Hindlimb muscle (tissue), 1 donor: ENCODE measurements at places on chromosomes 13 and 19.
A peak's percentile ranks its signal among the peaks of the same experiment; 100 is the strongest.

- DNase-seq, result no peak
These were observed 30.2 kb downstream of the ITM2B start for GRCh38 chr13:48263196-48263595.

DNA sequence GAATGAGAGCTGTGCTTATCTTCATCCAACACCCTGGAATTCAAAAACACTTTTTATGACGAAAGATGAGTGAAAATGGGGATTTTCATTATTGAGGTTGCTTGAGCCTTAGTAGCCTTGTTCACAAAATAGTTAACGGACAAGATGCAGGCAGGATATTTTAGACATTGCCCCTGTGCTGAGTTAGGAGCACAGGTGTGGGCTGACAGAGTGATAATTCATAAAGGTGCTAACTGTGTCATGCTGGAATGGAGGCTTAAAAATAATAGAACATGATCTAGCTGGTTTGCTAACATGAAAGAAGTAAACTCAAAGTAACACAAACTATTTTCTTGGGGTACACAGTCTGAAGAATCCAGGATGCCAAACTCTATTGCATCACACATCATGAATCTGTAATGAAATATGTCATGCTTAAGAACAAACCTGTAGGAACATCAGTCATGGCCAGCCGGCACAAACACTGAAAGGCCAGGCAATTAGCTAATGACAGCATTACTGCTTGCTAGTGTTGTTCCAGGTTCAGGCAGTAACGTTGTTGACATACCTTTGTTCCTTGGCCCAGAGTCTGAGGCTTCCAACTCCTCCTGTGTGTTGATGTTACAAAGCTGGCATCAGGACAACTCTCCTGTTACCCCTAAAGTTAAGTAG is 55.3 kb downstream of the FRY start:
- no peak for DNase-seq

GRCh38 chr19:4316956-4317355 is 12.6 kb downstream of the FSD1 start:
- DNase-seq, result no peak

GRCh38 chr19:10670182-10670581 is 16.0 kb downstream of the ILF3 start:
- no peak for DNase-seq

GRCh38 chr13:85520445-85520844 is 278.8 kb downstream of the SLITRK6 start:
- peak; percentile 63 for DNase-seq

DNA sequence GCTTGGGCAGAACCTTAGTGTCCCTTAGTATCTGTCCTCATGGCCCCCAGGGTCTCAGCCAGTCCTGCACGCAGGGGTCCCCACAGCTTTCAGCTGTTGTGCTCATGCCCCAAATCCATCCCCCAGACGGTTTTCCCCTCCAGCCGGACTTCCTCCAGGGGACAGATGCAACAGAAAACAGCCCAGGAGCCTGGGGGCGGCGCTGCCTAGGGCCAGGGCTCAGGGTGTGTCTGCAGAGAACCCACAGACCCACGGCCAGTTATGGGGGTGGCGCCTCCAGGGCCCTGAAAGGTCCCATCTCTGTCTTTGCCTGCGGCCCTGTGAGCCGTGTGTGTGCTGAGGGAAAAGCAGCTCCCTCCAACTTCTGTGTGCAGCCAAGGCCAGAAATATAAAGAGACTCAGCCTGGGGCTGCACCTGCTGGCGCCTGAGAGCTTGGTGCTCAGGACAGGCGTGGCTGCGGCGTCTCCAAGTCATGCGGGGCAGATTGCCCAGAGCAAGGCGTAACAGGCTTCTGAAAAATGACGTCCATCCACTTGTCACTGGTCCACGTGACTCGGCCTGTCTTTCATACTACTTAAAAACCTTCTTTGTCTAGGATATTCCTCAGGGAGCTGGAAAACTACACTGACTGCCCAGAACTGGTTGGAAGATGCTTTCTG is 22.1 kb upstream of the F7 start:
- peak; percentile 80 for DNase-seq

DNA sequence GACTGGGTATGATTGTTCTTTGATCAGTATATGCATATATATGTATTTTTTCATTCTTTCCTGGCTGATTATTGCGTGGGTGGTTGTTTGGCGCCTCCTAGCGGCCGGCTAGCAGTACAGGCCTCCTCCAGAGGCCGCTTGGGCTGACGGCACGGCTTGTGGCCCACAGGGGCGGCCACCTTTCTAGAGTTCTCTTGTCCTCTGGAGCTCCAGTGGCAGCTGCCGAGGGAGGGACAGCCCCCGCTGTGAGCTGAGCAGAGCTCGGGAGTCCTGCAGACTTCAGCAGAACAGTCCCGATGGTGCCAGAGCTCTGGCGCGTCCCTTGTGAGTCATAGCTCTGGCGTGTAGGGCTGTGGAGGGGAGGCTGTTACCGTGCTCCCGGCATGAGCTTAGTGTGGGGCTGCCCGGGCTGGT is 22.5 kb upstream of the ZNF429 start:
- peak; percentile 26 for DNase-seq

DNA sequence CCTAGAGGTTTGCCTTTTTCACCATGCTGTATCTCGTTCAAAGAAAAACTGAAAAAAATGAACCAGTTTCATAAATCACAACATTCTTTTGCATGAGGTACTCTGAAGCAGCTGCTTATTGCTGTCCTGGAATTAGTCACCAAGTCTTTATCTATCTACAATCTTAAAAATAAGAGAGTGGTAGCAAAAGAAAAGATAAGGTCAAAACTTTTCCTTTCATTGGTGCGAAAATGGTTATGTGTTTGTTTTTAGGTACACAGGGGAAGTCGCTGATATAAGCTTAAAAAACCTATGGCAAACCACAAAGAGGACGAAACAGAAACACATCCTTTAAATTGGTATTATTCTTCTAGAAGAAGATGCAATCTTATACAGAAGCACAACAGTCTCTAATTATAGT is 20.7 kb downstream of the OBI1 start:
- DNase-seq, result no peak

- peak; percentile 45 for DNase-seq
These were observed 7.1 kb upstream of the PDE4C start for GRCh38 chr19:18233224-18233825.

DNA sequence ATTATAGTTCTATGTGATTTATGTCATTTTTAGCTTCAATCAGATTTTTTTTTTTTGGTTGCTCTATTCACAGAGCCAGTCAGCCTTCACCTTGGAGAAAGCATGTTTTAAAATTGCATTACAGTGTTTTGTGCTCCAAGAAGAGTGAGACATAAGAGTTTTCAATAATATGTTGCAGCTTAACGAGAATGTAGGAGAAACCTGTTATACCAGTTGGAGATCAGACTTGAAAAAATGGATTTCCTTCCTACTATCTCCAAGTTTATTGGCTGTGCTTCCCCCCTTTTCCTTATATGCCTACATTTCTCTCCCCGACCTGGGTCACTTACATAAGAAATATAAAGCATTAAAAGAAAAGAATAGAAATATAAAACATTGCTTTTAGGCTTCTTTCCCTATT is 123.9 kb upstream of the ARGLU1 start:
- DNase-seq, result no peak

DNA sequence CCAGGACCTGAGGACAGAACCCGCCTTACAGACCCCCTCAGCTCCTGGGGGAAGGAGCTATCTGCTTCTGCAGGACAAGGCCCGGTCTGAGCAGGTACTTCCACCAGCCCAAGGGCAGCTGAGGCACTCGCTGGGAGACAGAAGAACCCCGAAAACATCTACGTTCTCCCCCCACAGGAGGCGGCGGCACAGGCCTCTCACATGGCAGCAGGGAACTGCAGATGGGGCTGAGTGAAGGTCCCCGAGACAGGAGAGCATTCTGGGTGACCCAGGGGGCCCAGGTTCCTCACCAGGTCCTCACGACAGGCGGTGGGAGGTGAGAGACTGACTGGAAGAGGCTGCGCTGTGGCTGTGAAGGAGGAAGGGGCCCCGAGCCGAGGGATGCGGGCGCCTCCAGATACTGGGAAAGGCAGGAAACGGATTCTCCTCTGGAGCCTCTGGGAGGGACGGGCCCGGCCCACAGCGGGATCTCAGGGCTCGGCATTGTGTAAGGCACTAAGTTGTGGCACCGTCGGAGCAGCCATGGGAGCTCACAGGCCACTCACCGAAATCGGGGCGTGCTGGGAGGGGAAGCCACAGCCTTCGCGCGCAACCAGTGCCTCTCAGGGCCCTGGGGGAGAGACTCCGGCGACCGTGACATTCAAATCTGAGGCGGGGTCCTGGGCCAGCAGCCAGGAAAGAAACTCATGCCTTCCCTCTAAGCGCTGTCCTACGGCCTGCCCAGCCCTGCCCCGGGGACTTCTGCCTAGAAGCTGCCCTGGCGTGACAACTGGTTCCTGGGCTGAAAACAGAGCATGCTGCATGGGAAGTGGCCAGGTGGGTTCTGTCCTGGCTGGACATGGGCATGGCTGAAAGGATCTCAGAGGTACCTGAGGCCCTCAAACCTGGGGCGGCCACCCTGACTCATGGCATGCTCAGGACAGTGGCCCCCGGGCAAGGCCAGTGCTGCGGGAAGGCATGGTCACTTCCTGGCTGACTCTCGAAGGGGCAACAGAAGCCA is 14.0 kb downstream of the RPL36 start:
- no peak for DNase-seq

DNA sequence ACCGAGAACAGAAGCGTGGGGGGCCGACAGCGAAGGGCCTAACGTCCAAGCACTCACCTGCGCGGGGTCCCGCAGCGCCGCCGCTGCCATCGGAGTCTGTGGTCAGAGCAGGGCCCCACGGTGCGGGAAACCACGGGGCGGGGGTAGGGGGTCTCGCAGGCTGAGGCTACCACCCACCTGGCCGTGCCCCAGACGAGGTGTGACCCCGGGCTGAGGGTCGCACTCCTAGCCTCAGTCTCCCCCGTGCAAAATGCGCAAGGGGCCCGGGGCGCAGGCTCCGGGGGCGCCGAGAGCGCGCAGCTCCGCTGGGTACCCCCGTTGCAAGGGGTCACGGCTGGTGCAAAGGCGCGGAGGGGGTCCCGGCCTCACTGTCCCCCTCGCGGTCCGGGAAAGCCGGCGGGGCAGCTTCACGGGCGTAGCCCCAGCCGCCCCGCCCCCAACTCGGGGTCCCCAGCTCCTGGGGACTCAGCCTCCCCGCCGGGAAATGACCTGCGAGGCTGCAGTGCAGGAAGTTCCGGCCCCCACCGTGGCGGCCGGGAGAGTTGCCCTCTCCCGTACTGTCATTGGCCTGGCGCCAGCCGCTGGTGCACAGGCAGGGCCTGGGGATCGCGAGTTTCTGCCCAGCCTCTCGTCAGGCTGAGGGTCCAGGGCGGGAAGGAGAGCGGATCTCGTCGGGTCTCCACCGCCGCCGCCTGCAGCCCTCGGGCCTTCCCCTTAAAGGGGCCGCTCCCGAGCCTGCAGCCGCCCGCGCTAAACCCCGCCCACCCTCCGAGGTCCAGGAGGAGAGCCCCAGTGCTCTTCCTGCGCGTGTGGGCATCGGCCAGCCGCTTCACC is at the start of gene ZNF792:
Gene ZNF792, minus strand, starts transcription at position 657 of the 834 bp plus-strand sequence. Its CDS starts 567 bp downstream, at position 90.
- DNase-seq, result peak; percentile 47

DNA sequence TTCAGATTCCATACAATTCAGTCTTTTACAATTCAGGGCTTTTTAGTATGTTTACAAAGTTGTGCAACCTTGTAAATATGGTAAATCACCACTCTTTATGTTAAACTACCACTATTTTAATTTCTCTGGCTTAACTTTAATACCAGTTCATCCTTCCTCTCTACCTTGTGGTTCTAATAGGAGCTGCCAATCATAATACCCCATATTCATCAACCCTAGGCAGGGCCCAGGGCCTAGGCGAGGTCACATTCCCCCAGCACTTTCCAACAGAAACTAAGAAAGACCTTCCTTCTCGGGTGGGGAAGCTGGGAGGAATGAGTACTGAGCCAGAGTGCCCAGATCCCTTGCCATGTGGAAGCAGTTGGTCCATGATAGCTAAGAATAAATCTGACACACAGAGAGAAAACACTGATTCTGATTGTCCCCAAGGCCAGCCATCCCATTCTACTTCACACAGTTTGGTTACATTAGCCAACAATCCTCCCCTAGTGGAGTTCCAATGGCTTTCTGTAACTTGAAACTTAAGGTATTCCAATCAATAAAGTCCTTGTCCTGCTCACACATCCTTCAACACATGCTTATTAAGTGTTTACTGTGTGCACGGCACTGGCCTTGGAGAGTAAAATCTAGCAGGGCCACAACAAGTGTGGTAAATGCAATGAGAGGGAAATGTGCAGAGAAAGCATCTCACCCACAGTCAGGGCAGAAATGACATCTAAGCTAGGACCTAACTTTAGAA is 76.8 kb downstream of the NUFIP1 start:
- no peak for DNase-seq

DNA sequence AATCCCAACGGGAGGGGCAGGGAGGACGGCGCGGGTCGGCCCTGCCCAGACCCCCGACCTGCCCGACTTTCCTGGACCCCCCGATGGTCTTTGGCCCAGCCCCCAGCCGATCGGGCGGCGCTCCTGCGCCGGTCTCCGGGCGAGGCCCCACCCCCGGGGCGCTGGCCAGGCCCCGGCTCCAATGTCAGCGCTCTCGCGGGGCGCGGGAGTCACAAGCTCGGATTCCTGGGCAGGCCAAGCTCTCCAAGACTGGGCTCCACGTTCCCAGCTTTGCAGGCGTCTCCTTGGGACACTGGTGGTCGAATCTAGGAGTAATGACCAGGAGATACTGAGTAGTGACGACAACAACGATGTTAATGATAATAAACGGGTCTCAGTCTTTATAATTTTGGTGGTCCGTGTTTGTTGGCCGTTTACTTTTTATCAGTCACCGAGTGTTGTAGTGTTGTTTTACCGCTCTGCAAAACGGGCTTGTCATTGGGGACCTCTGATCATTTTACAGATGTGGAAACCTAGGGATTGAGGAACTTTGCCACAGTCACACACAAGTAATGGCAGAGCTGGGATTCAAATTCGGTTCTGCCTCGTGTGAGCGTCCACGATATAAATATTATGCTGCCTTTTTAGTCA is 545 bp downstream of the RAD23A start:
- DNase-seq, result peak; percentile 86

DNA sequence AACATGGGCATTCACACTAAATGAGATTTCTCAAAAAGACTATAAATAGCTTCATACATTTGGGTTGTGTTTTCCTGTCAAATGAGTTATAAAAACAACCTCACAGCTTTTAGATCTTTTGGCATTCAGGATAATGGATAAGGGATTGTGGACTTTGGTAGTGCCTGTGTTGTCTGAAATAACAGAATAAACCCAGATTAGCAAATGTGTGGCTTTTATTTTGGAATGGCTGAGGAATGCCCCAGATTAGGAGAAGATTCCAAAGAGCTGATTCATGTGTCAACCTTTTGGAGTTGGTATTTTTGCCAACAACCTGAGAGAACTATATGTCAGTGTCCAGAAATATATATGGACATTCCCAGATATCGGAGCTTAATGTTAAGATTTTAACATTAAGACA is 164.7 kb downstream of the MTUS2 start:
- DNase-seq, result no peak

GRCh38 chr13:89454681-89455080 is 1783.5 kb downstream of the SLITRK5 start:
- no peak for DNase-seq

- DNase-seq, result no peak
These were observed 1899.8 kb downstream of the PCDH9 start for GRCh38 chr13:65330287-65330686.
